ENCODE measurements at places on chromosomes 7 and 10.

GRCh38 chr10:12875100-12875499 is 126.4 kb downstream of the CCDC3 start:
- no peak for DNase-seq

GRCh38 chr7:115474137-115474536 is 552.2 kb downstream of the MDFIC start:
- no peak for DNase-seq

- no peak for DNase-seq
Observed at GRCh38 chr7:646487-646886, 80.0 kb upstream of the DNAAF5 start.

- no peak for DNase-seq
Observed at GRCh38 chr10:105207476-105207995, 566.4 kb downstream of the SORCS3 start.

GRCh38 chr10:103254113-103254512 is 8.4 kb downstream of the RPEL1 start:
- no peak for DNase-seq

GRCh38 chr10:5400468-5401240 is 4.0 kb downstream of the TUBAL3 start:
- no peak for DNase-seq

- DNase-seq, result no peak
Observed at GRCh38 chr10:88042160-88043100, 179.0 kb downstream of the PTEN start.
